T-helper 22 cell (primary cell): ENCODE measurements at places on chromosomes 3 and 15.

GRCh38 chr3:107384907-107385306, 7.7 kb downstream of the CCDC54 start:
- DNase-seq = no peak

- DNase-seq = no peak
Measured at GRCh38 chr15:31235311-31236183, 91.1 kb upstream of the KLF13 start.

- DNase-seq = no peak
Measured at GRCh38 chr3:111215481-111215880, 143.9 kb downstream of the NECTIN3 start.

GRCh38 chr3:151316267-151316991, at the start of gene GPR87:
GPR87 (minus strand) TSS chr3:151316820; CDS start chr3:151300100, 16,720 bp downstream.
- DNase-seq = no peak

- no peak for DNase-seq
Measured at GRCh38 chr3:187849016-187849654, 103.9 kb upstream of the BCL6 start.
